ENCODE measurements at places on chromosomes 12 and 14. TPM values are rescaled to one million over a fixed set of nuclear protein-coding genes. Genes with fewer than 3 reads are reported as not detected.

GRCh38 chr12:121214855-121215745, 5.2 kb downstream of the P2RX4 start:
- peak overlapping the region; percentile 18 for H3K4me3 ChIP-seq
- DNase-seq = no peak
- H3K27me3 ChIP-seq = no peaks in the 10 kb centered on the region
- peaks cover 52% of the 10 kb centered on the region for H3K36me3 ChIP-seq
- H3K4me1 ChIP-seq = peaks cover 42% of the 10 kb centered on the region
- H3K27ac ChIP-seq = peak overlapping the region; percentile 75

- peaks cover 44% of the 10 kb centered on the region for H3K4me1 ChIP-seq
- no peak overlapping the region for H3K27ac ChIP-seq
- DNase-seq = no peak
- peaks cover 12% of the 10 kb centered on the region for H3K36me3 ChIP-seq
Measured at GRCh38 chr12:57832966-57833365, 13.6 kb downstream of the CTDSP2 start.

Gene MMP14
- total RNA-seq = 2.6 TPM

DNA sequence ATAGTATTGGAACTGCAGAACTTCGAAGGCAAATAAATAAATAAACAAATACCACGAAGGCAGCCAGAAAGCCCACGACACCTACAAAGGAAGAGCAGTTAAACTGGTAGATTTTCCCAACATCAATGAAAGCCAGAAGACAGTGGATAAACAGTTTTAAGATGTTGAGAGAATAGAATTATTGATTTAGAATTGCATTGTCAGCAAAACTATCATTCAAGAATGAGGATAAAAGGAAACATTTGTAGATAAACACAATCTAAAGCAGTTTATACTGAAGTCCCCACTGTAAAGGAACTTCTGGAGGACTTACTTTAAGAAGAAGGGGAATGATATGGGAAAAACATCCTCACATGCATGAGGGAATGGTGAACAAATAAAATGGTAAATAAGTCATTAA, 29.5 kb downstream of the CACNA2D4 start:
- no peak overlapping the region for H3K4me3 ChIP-seq
- H3K27me3 ChIP-seq = peaks cover 15% of the 10 kb centered on the region
- H3K27ac ChIP-seq = no peak overlapping the region
- no peaks in the 10 kb centered on the region for H3K4me1 ChIP-seq
- no peak for DNase-seq
- H3K36me3 ChIP-seq = no peaks in the 10 kb centered on the region

DNA sequence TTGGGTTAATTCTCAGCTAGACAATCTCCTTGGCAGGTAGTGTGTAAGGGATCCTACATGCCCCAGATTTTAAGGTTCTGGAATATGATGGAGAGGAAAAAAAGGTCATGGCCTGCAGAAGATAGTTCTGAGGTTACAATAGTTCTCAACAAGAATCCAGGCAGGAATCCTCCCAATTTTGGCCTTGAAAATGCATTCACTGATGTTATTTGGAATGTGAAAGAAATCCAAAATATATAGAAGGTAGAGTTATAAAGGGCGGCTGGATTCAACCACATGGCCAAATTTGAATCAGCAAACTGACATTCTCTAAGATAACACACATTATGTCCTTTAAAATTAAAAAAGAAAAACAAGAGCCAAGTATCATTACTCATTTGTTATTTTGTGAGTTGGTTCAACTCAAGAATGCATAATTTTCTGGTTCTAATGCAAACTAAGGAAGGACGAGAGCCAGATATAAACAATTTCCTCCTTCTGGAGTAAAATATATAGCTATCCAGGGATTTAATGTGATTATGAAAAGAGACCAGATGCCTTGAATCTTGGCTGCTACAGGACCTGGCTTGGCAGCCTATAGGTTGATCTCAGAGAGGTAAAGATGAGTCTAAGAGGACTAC, 177.0 kb upstream of the G2E3 start:
- peaks cover 17% of the 10 kb centered on the region for H3K27me3 ChIP-seq
- H3K36me3 ChIP-seq = no peaks in the 10 kb centered on the region
- DNase-seq = no peak

DNA sequence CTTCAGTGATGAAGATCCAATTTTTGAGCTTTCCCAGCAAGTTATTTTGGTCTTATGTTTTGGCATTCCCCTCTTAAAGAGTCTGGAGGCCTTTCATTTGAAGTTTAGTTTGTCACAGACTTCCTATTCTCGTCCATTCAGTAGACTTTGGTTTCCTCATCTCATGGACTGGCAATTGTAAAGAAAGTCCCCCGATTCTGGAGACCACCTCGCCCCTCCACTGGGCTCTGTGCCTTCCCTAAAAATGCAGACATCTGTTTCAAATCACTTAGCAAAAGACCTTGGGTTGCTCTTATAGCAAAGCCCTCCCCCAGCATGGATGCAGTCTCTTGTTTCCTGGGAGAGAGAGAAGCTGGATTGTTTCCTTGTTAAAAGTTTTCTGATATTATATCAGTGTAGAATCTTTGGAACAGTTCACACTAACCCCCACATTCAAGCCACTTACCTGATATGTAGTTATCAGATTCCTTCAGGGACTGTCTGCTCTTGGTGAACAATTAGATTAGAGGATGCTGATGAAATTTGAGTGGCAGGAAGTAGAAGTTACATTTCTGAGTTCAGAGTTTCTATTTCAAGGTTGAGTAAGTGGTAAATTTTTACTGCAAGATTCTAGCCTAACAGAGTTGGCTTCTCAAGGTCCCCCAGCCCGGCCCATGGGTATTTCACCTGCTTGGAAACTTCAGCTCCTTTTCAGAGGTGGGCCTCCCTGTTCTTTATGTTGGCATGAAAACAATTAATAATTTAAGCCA, 56.3 kb downstream of the PLXNC1 start:
- peak overlapping the region; percentile 72 for H3K27ac ChIP-seq
- no peaks in the 10 kb centered on the region for H3K27me3 ChIP-seq
- H3K4me1 ChIP-seq = peaks cover 64% of the 10 kb centered on the region
- peak overlapping the region; percentile 18 for H3K4me3 ChIP-seq

Gene GPR132
- 27.1 TPM for total RNA-seq

GRCh38 chr14:102694530-102695166, 82.6 kb upstream of the TRAF3 start:
- H3K4me1 ChIP-seq = peaks cover 27% of the 10 kb centered on the region
- H3K4me3 ChIP-seq = no peak overlapping the region
- H3K27me3 ChIP-seq = no peaks in the 10 kb centered on the region
- H3K36me3 ChIP-seq = peaks cover 3% of the 10 kb centered on the region
